ENCODE measurements at places on chromosomes 2 and 18. TPM values are rescaled to one million over a fixed set of nuclear protein-coding genes. Genes with fewer than 3 reads are reported as not detected.

- no peak for DNase-seq
Observed at GRCh38 chr2:20755132-20755800, 67.6 kb downstream of the LDAH start.

DNA sequence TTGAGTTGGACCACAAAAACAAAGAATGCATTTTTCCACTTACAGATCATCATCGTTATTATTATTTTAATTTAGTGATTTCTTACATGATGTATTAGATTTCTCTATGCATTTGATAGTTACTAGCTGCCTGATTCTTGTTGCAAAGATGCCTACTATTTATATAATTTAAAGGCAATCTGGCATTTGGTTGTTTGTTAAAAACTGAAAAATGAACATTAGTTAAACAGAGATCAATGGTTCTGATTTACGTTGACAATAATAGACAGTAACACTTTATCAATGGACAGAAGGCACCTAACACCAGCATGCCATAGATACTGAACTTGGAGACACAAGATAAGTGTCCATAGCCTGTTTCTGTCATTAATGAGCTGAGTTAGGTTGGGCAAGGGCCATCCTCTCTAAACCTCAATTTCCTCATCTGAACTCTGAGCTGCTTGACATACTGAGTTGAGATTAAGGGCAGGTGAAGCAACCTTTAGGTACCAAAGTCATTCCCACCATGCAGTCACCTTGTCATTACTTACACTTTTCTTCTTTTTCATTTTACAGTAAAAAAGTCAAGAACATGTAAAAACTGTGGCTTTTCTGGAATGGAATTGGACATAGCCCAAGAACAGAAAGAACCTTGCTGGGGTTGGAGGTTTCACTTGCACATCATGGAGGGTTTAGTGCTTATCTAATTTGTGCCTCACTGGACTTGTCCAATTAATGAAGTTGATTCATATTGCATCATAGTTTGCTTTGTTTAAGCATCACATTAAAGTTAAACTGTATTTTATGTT lies 3.1 kb downstream of the CCL20 start:
- peak; percentile 21 for DNase-seq

GRCh38 chr2:96806468-96807126 lies 9.5 kb upstream of the CNNM3 start:
- DNase-seq: no peak

GRCh38 chr18:77130229-77131099 lies 2.1 kb downstream of the MBP start:
- DNase-seq: no peak

- no peak for DNase-seq
Observed at GRCh38 chr2:234429265-234429664, 67.6 kb downstream of the ARL4C start.

DNA sequence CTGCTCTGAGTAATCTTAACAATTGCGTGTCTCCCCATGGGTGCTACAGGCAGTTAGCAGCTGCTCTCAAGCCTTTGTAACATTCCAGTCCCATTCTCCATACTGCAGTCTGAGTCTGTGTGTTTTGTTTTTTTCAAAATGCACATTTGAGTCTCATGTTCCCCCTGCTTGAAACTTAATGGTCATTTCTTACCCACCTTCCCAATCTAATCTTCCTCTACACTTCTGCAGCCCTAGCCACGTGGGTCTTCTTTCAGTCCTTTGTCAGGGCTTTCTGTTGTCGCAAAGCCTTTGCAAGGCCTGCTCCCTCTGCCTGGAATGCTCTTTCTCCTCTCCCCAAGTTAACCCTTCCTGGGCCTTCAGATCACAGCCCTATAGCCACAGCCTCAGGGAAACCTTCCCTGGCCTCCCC lies 24.5 kb downstream of the ELAC1 start:
- DNase-seq: no peak

DNA sequence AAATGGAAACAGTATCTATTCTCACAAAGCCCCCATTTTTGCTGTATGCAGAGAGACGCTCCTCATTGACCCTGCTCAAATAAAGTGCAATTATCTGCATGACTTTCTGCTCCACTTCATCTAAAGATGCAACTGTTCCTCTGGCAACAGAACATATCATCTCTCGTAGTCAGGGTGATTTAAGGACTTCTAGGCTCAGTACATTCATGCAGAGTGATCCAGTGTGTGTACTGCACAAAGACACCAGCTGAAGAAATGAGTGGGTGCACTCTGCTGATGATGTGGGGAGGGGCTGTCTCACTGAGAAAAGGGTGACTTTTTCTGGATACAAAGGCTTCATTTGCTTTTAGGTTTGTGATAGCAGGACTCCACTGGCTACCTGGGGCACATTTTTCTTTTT lies 355.2 kb downstream of the GALNT13 start:
- no peak for DNase-seq

Gene RPS27A
- 1,156 TPM for total RNA-seq

- DNase-seq: peak; percentile 11
Observed at GRCh38 chr2:33034784-33035183, 88.0 kb downstream of the LTBP1 start.

DNA sequence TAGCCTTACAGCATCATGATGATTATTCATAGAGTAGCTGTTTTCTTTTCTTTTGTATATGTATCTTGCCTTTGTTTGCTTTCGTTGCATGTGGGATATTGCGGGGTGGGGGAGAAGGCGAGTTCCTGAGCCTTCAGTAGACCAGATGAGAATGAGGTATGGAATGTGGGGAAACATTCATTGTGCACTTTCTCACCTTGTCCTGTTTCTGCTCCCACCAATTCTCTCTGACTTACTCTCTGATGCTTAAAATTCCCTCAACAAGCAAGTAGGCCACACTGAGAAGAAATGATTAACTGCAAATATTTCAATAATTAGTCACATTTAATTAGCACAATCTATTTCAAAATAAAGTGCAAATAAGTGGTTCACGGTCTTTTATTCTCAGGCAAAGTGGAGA lies 31.0 kb downstream of the GKN2 start:
- peak; percentile 38 for DNase-seq

- DNase-seq: no peak
Observed at GRCh38 chr2:227117852-227118251, 46.2 kb downstream of the COL4A4 start.

DNA sequence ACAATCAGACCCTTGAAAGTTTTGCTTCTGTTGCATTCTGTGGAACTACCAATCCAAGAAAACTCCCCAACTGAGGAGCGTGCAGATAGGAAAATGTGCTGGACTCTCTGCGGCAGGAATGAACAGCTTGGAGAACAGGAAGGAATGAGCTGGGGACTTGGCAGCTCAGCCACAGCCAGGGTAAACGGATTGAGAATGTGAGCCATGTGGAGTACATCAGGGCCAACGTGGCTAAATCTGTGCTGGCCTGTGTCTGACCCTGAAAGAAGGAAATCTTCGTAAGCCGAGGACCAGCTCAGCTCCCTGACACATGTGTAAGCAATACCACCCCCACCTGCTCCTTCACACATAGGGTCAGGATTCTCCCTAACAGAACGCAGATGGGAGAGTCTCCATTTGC lies 1023.7 kb downstream of the BCL11A start:
- no peak for DNase-seq

DNA sequence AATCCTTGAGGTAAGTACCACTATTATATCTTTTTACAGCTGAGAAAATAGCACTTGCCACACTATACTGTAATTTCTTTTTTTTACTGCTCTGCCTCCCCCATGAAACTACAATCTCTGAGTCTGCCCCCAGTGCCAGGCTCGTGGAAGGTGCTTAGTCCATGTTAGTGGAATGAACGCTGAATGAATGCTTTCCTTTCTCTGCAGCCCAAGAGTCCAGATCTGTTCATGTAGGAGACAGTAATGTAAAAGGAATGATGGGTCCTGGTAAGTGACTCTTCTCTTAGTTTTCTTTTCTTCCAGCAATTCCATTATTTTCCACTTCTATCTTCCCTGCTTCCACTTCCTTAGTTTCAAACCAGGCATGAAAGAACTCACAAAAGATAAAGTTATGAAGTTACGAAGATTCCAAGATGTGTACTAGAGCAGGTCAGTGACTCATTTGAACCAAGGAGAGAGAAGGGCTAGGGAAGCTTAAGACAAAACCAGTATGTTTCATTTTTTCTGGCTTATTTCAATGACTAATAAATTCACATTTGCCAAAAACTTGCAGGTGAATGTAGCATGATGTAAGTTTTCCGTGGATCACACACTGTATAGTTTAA lies 46.0 kb downstream of the ARHGEF33 start:
- DNase-seq: peak; percentile 68

DNA sequence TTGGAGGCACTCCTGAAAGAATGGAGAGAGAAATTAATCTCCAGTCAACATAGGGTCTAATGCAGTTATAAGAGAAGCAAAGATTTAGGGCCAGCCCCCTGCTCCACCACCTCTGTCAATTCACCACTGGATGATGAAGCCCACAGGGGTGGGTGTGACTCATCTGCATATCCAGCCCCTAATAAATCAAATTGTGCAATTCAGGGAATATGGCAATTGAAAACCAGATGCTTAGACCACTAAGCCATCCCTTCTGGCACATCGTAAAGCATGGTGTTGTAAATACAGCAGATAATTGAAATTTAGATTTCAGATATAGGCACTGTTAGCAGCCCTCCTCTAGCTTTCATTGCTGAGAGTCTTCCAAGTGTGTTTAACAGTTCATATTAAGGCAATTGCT lies 541.4 kb downstream of the PARD3B start:
- DNase-seq: no peak

- no peak for DNase-seq
Observed at GRCh38 chr2:9532421-9532820, 23.2 kb downstream of the ADAM17 start.

GRCh38 chr2:121164042-121164441 lies 121.0 kb downstream of the TFCP2L1 start:
- DNase-seq: no peak

DNA sequence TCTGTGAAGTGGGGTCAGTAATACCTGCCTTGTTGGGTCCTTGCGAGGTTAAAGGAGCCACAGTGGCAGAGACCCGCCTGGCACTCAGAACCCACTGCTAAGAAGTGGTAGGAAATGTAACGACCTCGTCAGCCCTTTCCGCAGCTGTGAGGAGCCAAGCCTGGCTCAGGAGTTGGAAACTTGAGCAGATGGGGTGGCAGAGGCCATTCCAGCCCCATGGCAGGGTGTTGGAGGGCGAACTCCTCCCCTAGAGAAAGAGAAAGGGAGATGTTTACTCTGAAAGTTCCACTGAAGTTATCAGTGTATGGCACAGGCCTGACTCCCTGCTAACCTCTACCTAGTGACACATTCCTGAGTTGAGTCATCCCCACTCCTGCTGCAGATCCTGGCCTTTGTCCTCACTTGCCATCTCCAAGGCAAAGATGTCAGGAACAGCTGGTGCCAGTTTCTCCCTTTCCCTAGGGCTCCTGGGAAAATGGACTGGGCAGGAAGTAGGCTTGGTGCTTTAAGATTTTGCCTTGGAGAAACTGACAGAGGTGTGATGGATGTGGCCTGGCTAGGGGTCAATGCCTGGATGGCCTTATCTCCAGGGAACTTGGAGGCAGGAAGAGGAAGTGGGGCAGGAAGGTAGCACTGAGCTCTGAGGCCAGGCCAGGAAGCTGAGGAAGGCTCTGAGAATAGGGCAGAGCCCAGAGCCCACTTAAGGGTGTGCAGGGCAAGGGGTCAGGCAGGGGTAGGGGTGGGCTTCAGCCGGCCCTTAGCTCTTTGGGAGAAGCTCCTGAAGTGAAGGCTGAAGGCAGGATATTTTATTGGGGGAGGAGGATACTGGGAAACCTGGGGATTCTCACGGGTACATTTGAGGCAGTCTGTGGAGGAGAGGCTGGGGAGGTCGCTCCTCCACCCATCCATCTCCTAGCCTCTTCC lies 888 bp downstream of the VAMP5 start:
- DNase-seq: peak; percentile 72

DNA sequence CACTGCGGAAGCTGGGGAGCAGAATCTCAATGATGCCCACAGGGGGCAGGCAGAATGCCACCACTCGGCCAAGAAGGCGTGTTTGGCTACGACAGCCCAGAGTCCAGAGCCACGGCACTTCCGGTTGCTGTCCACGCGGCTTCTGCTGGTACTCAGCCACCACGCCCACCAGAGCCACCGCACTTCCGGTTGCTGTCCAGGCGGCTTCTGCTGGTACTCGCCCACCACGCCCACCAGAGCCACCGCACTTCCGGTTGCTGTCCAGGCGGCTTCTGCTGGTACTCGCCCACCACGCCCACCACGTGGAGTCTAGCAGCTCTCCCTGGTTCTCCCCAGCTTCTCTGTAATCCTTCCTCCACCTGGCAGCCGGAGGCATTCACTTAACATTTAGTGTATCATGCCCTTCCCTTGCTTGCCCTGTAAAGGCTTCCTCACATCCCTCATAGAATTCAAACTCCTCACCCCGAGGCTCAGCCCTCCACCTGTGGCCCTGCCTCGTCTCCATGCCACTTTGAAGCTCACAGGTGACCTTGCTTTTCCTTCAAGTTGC lies 40.1 kb upstream of the APCDD1 start:
- no peak for DNase-seq

Gene DPYSL5
- total RNA-seq: not detected

DNA sequence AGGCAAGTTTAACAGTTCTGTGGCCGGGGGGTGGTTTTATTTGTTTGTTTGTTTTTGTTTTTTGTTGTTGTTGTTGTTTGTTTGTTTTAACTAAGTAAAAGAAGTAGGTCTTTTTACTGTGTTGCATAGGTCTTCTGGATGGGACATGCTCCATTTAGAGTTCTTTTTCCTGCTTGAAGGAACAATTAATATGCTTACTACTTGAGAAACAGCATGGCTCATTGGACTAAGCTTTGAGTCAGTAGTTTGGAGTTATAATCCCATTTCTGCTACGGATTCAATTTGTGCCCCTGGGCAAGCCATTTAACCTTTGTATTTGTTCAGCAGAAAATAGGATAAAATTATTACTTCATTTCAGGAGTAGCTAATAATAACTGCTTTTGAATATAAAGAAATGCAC lies 8.7 kb upstream of the ACVR2A start:
- no peak for DNase-seq

Gene ABCA12
- total RNA-seq: 47.0 TPM

Gene BOLL
- total RNA-seq: not detected

DNA sequence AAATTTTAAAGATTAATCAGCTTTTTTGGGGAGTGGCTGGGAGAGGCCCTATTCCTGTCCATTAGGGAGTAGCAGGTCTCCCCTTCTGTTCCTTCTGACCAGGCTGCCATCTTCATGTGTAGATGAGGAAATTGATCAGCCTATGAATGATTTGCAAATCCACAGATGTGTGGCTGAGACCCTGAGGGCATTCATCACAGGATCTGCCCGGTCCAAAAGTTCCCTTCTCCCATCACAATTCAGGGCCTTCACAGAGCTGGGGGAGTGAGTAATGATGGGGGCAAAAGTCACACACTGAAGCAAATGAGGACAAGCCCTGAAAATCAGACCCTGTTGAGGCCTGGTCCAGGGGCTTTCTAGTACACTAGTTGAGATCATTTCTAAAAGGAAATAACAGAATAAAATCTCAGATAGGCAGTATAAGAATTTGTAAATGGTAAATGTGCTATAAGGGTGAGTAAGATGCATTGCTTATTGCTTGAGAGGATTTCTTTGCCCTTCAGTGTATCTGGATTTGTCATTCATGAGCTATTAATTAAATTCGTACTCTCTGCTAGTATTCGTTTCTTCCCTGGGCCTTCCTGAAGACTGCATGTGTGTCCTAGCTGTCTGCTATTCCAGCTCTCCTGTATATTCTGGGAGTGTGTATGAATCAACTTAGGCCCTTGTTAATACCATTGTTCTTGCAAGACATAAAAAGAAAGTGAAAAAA lies 53.2 kb downstream of the SETBP1 start:
- peak; percentile 14 for DNase-seq

Gene TBC1D8
- 19.2 TPM for total RNA-seq

GRCh38 chr2:201907563-201907881 lies 101.2 kb downstream of the CDK15 start:
- DNase-seq: no peak
